ENCODE measurements at places on chromosomes 2 and 18.

DNA sequence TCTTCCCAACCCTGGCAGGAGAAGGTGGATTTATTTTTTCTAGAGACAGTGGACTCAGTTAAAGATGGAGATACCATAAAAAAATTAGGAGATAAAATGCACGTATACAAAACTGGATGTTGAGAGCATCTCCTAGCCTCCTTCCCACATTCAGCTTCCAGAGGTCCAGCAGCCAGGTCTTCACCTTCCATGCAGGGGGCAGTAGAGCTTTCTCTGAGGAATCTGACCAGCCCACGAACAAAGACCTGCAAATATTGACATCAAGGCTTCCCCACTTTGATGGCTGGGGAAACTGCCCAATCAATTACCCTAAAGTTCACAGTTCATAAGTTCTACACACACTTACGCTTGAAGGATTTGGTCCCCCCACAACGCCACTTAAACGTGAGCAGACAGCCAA lies 24.5 kb downstream of the AQP4 start:
- DNase-seq, result no peak

GRCh38 chr2:191618046-191618780 lies 59.7 kb upstream of the NABP1 start:
- no peak for DNase-seq

DNA sequence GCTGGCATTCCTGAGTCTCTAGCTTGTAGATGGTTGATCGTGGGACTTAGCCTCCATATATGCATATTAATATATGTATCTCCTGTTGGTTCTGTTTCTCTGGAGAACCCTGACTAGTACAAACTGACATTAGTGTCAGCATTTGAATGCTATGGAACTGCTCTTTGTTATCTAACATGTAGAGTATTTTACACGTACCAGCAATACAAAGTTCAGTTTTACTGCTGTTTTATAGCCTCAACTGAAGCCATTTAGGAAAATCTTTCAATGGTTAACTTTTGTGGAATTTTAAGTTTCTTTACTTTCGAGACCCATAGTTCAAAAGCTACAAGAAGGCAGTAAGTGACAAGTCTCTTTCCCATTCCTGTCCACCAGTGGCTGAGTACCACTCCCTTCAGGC lies 418.4 kb downstream of the NUP35 start:
- DNase-seq, result no peak

GRCh38 chr2:238558456-238559099 lies 131.9 kb downstream of the ASB1 start:
- no peak for DNase-seq

DNA sequence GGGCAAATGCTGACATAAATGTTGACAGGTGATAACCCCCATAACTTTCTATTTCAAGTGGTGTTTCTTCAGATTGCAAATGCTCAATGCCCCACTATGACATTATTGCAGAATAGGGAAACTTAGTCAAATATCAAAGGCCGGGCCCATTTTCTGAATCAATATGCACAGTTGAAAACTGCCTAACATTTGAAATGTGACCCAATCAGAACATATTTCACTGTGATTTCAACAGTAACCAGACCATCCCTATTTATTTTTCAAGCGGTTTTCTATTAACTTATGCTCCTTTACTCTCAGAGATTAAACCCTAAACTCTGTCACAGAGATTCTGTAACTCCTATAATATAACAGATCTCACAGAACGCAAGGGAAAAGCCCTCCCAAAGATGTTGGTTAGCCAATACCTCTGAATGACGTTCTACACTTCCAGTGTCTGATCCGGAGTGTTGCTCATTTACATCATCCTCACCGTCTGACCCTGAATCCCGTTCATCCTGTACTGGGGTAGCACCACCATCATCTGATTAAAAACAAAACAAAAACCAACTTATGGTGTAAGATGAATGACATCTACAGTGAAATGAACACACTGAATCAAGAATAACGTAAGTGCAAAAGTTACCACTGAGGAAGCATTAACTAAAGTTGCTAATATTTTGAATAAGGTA lies 2.9 kb downstream of the IWS1 start:
- DNase-seq, result no peak

DNA sequence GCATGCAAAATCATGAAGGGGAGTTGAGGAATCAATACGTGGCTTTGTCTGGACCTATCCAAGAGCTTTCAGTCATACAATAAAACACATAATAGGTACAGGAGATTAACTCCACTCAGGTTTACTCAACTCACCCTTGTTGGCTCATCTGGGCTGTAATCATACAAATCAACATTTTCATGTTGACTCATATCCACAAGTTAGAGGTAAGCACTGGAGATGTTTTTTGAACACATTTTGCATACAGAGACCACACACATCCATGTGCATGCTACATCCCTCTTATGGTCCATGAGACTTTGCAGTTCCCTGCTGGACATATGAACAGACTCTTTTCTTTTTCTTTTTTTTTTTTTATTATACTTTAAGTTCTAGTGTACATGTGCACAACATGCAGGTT lies 336.9 kb upstream of the PIK3C3 start:
- no peak for DNase-seq

DNA sequence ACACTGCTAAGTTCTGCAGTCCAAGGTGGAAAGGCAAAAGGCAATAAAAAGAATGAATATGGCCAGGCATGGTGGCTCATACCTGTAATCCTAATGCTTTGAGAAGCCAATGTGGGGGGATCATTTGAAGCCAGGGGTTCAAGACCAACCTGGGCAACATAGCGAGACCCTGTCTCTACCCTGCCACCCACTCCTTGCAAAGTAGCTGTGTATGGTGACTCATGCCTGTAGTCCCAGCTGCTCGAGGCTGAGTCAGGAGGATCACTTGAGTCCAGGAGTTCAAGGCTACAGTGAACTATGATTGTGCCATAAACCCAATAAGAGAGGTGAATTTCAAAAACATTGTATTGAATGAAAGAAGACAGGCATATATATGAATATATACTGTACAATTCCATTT lies 2.4 kb downstream of the MYL12B start:
- no peak for DNase-seq

DNA sequence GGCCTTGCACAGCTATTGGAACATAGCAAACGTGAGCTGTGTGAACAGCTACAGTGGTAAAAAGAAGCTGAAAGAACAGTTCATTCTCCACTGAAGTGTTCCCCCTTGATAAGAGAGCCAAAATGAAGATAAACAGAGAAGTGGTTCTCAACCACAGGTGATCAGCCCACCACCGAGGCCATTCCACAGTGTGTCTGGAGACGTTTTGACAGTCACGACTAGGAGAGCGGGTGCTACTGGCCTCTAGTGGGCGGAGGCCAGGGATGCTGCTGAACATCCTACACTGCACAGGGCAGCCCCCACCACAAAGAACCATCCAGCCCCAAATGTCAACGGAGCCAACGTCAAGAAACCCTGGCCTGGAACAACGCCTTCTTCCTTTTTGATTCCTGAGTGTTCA lies 38.4 kb downstream of the ADCY3 start:
- DNase-seq, result no peak

DNA sequence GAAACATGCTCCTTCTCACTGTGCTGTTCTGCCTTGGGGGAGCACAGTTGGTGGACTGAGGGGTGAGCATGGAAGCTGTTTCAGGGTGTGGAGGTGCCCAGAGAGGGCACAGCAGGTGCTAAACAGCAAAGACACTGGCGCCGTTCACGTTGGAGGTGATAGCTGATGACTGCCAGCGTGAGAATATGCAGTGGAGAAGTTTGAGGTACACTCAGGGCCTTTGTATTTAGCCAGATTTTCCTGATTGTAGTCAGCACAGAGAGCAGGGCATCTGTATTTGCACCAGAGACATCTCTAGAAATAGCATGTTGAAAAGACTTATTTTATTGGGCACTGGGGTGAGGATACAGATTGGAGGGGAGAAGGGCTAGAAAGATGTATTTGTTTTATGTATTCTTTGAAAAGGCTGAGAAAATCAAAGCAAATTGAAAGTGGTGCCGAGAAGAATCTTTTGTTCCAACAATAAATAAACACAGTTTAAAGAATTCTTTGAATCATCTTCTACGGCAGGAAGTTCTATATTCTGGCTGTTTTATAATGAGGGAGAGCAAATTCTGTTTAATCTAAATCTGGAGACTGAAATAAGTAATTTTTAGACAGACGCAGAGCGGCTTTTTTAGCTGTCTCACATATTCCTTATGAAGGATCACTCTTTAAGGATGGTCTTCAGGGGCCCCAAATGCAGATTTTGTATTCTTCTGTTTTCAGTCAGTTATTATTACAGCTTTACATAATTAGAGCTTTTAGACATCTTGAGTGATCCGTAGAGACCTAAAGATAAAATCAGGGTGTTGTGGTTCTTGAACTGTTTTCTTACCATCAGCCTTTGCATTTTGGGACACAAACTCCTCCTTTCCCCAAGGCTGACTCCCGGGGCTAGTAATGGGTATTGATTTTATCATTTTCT lies 7.1 kb downstream of the ZNF532 start:
- no peak for DNase-seq

GRCh38 chr2:137115081-137115794 lies 349.9 kb downstream of the THSD7B start:
- no peak for DNase-seq

DNA sequence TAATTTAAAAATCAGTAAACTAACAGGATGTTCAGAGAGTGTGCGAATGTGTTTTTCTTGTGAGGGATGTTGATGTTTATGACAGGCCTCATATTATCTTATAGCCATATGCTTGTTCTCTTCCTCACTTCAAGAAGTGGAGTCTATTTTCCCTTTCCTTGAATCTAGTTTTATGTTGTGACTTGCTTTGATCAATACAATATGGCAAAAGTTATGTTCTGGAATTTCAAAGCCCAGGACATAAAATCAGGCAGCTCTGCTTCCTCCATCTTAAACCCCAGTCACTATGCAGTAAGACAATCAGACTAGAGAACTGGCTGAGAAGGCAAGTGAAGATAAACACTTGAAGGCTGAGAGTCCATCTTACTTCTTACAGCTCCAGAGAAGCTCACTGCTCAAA lies 585.1 kb upstream of the NETO1 start:
- no peak for DNase-seq

DNA sequence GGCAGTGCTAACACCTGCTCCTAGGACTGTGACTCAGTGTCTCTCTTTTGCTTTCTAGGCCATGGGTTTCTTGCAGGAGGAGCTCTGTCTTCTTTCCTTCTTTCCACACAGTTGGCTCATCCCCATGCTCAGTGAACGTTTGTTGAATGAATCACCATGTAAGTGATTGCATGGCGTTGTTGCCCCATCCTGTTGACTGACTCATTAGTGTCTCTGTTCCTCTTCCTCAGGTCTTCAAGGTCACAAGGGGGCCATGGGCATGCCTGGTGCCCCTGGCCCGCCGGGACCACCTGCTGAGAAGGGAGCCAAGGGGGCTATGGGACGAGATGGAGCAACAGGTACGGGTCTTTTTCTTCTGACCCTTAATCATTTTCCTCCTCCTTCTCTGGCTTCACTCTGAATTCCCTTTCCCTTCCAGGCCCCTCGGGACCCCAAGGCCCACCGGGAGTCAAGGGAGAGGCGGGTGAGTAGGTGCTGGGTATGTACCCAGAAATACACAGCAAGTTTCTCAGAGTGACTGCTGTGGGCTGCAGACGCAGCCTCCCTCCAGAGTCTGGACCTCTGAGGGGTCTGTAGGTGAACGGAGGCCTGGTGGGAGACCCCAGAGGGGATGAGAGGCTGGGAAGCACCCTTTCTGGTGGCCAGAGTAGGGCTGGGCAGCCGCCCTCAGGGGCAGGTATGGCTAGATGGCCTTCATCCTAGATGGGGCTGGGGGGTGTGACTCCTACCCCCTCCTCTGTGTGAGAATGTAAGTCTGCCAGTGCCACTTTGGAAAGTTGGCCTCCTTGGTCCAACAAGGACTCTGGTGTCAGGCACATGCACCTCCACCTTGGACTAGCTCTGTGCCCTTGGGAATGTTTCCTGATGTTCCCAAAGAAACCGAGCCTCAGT lies 32.4 kb downstream of the MARCO start:
- DNase-seq, result no peak

DNA sequence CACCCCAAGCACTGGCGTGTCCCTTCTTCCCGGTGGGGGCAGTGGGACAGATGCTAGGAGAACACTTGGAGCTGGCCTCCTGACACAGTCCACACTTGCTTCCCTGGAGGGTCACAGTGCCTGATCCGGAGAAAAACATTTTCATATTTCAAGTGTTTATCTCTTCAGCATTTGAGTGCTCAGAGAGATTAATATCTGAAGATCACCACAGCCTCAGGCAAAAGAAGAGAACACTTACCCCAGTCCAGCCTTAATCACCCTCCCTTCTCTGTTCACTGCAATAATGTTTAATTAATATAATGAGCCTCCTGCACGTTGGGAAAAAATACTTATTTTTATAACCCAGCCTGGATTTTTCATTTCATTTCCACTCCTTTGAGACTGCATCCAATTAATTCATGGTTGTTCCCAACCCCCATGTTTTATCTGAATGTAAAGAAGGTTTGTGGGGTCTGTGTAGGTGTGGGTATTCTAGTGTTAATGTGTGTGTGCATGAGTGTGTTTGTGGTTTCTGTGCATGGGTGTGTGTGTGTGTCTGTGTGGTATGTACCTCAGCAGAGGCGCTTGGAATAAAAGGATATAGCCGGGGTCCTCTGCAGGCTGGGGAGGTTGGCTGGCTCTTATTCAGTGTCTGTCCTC lies 72.1 kb downstream of the NRP2 start:
- no peak for DNase-seq

DNA sequence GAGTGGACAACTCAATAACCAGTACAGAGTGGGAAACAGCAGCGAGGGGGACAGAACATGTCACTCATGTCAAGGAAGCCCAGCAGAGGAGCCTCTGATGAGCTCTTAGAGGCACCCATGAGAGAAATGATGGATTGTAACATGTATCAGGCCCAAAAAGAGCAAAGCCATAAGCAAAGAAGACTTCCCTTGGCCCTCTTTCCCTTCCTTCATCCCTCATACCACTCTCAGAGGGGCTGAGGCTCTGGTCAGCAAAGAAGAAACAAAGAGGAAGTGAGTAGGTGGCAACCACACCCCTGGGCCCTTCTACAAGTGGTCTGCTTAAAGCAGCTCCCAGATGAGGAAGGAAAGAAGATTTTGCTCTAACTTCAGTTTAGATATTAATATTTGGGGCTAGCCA lies 112.8 kb downstream of the CDC42EP3 start:
- no peak for DNase-seq

DNA sequence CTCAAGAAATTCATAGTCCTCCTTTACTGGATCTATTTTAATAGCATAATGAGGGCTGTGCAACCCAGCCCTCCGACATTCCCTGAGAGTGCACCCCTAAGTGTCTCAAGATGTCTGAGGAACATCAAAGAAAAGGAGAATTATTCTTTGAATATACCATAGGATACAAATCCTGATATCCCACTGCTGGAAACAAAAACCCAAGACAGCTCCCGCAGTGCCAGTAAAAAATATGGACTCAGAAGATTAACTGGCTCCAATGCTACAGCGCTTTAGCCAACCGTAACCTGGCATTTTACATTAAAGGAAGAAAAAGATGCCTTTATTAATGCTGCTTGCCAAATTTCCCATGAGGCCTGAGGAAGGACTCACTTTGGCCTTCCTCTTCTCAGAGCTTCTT lies 168.4 kb downstream of the TTC32 start:
- no peak for DNase-seq

GRCh38 chr18:64331419-64331818 lies 182.5 kb upstream of the LINC00305 start:
- no peak for DNase-seq

GRCh38 chr2:54191361-54192135 lies 64.5 kb downstream of the TSPYL6 start:
- DNase-seq, result peak; percentile 52

- no peak for DNase-seq
Observed at GRCh38 chr18:12737243-12737902, 34.5 kb downstream of the PSMG2 start.

GRCh38 chr2:148674063-148675020 lies 29.8 kb downstream of the EPC2 start:
- no peak for DNase-seq
